Muscle of back (tissue), 13 donors: ENCODE measurements at places on chromosomes 4 and X.

DNA sequence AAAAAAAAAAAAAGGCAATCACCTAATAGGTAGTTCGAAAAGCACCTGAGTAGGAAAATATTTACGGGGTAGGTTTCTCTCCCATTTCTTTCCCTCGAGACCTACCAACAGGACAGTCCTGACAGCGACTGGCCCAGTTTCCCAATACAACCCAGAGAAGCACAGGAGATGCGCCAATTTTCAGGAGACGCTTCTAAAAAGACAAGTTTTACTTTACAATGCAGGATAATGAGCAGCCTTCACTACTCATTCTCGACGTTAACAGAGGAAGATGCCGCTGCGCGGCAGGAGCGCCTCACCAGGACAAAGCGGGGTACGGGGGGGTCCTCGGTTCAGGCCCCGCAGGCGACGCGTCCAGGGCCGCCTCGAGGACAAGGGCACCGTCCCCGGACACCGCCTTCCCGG is 708 bp downstream of the BCLAF3 start:
- peak; percentile 16 for DNase-seq

- DNase-seq: peak; percentile 39
Measured at GRCh38 chr4:88219099-88219498, 60.7 kb upstream of the ABCG2 start.

DNA sequence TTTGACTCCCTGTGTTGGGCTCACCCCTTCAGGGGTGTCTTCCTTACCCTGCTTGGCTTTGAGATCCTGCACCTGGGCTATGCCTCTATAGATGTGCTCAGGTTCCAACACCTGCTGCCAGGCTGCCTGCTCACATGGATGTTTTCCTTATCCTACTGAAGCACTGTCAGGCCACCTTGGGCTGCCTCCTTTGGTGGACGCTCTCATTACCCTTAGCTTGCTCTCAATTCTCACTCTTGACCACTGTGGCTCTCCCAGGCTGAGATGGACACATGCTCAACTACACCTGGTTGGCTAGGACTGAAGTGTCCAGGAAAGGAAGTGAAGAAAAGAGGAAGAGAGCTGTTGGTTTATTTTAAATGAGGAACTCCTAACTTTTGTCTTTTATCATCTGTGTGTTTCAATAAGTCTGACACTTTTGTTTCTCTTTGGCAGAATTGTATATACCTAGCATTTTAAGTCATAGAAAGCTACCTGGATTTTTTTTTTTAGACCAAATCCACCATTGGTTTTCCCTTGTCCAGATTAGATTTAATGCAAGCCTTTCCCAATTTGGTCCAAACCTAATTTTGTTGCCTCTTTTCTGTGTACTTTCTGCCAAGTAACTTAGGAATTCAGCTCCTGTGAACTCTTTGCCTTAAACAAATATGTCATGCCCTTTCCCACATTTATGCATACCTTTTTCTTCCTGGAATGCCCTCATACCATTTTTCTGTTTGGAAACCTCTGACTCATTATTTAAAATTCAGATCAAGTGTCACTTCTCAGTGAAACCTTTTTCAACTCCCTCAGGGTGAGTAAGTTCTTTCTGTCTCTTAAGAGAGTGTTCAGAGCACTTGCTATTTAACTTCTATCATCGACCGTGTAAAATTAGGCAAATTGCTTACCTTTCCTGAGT is 175.8 kb downstream of the GC start:
- no peak for DNase-seq

- DNase-seq: no peak
Measured at GRCh38 chrX:39739585-39739984, 358.2 kb downstream of the BCOR start.

- DNase-seq: no peak
Measured at GRCh38 chrX:2933125-2933900, 4.2 kb upstream of the ARSD start.

- peak; percentile 35 for DNase-seq
Measured at GRCh38 chr4:173243917-173244658, 75.5 kb downstream of the GALNT7 start.

GRCh38 chr4:83272900-83273299 is 11.7 kb downstream of the COQ2 start:
- DNase-seq: no peak

DNA sequence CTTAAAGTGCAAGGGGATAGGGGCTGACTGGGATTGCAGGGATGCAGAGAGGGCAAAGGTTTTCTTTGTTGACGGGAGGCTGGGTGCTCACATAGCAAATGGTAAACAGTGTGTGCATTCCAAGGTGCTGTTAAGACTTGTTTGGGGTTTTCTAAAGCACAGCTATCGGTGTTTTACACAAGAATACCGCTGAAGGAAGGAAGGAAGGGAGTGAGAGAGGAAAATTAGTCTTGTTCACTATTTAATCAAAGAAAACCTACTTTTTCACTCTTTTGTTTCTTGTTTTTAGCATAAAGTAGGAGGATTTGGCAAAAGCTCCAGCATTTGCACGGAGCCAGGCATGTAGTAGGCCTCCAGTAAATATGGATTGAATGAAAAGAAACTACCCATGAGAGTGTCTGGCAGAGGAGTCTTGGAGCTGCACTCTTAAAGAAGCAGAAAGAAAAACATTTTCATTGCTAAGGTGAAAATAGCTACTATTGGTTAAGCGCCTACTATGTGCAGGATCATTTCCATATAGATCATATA is 99.7 kb downstream of the FIP1L1 start:
- DNase-seq: no peak

DNA sequence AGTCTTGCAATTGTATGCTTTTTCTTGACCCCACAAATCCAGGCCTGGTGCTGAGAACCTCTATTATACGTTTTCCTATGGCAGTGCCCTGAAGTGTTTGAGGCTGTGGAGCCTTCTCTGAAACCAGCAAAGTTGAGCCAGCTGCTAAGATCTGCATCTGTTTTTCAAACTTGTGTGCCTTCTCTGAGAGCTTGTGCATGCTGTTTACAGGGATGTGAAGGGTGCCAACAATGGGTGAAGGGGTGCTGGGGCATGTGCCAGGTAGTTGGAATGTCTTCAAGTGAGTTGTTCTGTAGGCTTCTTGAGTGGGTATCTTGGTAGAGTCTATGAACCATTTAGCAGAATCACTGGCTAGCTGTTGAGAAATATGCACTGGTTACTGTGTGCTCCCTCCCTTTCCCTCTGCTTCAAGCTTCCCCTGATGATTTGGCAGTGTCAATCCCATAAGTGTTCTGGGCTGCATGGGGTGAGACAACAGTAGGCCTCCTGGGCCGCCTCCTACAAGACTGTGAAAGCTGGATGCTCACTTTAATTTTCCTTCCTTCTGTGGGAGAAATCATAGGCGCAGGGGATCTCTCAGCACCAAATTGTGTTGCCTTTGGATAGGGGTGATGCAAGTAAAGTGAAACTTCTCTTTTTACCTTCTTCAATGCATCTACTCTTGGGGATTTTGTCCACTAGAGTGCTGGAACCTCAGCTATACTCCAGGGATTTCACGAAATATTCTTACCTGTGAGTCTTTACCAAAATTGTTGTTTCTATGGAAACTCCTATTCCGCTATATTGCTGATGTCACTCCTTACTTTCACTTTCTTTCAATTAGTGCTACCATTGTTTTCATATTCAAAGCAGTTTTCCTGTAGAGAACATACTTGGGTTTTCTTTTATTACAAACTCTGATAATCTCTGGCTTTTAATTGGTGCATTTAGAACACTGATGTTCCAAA is 30.0 kb downstream of the ITM2A start:
- DNase-seq: no peak

DNA sequence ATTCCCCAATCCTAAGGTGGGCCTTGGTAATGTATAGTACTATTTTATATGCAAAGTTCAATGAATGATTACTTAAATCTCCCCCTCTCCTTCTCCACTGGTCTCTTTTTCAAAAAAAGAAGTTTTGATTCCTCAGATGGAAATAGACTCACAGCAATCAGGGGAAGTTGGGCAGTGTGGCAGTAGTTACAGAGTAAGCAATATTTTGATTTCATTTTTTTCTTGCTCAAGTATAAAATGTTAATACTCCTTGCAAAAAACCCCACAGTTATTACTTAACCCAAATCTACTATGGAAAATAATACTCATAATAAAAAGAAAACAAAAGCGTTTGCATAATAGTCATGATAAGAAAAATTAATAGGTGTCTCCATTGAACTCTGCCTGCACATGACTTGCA is 56.9 kb upstream of the CXCL8 start:
- no peak for DNase-seq

- no peak for DNase-seq
Measured at GRCh38 chr4:40193016-40193571, 3.7 kb upstream of the RHOH start.

GRCh38 chr4:166531703-166532102 is 658.7 kb downstream of the TLL1 start:
- DNase-seq: no peak

- no peak for DNase-seq
Measured at GRCh38 chrX:112760697-112761096, 79.9 kb downstream of the AMOT start.

GRCh38 chrX:81957900-81958545 is 756.1 kb downstream of the SH3BGRL start:
- peak; percentile 0 for DNase-seq

DNA sequence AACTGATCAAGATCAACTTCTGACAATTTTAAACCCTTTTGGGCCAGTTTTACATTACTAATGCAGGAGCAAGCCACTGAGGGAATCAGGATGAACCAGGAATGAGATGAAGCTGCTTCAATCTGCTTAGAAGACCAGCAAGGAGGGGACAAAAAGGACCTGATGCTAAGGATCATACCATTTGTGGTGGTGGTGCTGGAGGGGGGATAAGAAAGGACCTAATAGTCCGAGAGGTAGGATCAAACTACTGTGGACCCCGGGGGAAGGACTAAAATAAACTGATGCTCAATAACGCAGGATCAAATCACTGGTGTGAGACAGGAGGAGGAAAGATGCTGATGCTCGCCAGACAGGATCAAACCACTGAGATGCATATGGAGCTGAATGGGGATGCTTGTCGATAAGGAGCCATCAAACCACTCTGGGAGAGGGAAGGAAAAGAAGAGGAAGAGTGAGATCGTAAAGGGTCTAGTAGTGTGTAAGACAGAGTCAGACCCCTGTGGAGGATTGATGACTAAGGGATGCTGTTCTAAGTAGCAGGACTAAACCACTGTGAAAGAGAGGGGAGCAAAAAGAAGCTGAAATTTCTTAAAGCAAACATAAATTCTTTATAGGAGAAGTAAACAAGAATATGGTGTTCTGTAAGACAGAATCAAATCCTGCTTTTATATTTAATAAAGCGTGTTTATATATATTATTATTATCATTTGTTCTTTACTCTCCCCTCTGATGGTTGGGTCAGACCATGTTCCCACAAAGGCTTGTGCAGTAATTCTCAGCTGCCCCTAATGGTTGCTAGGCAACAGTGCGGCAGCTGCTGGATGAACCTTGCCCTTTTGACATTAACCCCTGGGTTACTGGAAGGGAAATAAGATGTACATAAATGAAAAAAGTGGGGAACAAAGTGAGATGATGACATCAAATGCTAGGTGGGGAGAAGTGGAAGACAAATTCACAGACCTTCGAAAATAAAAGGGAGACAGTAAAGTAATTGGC is 432.5 kb upstream of the FGF16 start:
- peak; percentile 34 for DNase-seq

DNA sequence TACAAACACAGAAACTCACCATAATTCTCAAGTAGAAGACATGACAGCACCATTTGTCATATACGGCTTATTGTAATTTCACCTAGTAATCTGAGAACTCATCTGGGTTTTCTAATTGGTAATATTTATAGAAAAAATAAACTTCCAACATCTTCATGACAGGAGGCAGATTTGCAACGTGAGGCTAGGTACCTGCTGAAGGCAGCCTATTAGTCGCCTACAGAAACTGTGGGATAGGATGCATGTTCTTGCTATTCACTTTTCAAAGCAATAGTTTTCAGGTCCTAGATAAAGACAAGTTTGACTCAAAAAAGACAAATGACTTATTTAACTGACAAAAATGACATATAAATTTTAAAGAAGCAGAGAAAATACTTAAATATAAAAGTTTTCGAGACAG is 2.9 kb downstream of the ZNF732 start:
- no peak for DNase-seq

- DNase-seq: no peak
Measured at GRCh38 chr4:98712607-98713006, 54.2 kb upstream of the TSPAN5 start.

GRCh38 chr4:95606739-95607138 is 58.0 kb upstream of the UNC5C start:
- no peak for DNase-seq

GRCh38 chrX:22033818-22034217 is 1.7 kb downstream of the PHEX start:
- DNase-seq: no peak

DNA sequence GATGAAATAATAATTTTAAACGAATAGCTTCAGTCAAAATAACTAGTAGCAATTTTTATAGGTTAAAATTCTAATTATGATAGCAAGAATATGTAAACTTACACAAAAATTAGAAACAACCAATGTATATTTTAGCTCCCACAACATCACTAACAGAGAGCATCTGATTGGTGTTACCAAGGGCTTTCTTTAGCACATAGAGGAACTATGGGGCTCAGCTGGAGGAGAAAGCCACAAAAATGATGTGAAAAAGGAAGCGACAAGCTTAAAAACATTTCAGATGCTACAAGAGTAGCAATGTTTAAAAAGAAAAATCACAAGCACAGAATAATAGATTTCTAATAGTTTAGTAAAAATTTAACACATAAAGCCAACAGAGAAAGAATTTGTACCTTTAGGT is 56.3 kb downstream of the ATP8A1 start:
- DNase-seq: no peak

DNA sequence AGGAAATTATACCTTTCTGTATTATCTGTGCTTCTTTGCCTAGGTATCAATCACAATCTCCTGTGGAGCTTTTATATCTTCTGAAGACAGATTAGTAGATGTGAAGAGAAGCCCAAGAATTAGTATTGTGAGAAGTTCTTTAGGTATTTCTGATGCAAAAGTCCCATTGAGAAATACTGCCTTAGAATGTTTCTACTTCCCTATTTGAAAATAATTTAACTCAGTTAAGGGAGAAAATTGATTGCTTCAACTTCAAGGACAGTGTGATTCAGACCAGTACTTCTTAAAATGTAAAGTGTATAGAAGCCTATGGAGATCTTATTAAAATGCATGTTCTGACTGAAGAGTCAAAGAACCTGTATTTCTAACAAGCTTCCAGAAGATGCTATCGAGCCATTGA is 9.0 kb downstream of the EIF1AX start:
- DNase-seq: no peak

DNA sequence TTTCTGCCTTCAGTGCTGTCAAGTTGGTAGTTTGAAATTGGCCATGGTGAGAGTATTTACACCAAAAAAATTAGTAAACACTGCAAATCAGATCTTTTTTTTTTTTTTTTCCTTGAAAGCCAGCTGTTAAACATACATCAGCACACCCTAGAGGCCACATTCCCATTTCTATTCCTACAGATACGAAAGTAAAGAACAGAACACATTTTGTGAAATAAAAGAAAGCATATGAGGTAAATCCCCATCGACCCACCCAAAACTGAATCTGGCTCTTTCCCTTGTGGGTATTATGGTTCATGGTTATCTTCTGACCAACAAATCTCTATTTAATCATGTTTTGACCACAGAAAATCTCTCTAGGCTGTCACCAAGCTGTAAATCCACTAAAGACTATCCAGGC is 41.8 kb upstream of the AP1AR start:
- peak; percentile 48 for DNase-seq

- no peak for DNase-seq
Measured at GRCh38 chr4:123896446-123897071, 500.0 kb downstream of the SPRY1 start.
